T-helper 2 cell (primary cell): ENCODE measurements at places on chromosomes 3 and 15.

DNA sequence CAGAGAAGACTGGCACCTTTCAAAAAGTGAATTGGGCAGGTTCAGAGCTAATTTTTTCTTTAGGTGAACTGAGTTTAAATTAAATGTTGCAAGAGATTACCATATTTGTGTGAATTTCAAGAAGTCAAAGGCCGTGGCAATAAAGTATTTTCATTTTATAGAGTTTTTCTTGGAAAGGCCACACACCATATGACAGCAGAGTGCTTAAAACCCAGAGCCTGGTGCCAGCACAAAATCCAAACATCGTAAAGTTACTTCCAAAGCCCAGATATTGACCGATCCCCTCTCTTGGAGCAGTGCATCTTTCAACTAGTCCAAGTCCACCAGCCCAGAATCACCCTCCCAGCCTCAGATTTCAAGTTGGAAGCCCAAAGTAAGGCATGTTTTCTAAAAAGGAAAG is 164.5 kb downstream of the VGLL4 start:
- no peak for DNase-seq

DNA sequence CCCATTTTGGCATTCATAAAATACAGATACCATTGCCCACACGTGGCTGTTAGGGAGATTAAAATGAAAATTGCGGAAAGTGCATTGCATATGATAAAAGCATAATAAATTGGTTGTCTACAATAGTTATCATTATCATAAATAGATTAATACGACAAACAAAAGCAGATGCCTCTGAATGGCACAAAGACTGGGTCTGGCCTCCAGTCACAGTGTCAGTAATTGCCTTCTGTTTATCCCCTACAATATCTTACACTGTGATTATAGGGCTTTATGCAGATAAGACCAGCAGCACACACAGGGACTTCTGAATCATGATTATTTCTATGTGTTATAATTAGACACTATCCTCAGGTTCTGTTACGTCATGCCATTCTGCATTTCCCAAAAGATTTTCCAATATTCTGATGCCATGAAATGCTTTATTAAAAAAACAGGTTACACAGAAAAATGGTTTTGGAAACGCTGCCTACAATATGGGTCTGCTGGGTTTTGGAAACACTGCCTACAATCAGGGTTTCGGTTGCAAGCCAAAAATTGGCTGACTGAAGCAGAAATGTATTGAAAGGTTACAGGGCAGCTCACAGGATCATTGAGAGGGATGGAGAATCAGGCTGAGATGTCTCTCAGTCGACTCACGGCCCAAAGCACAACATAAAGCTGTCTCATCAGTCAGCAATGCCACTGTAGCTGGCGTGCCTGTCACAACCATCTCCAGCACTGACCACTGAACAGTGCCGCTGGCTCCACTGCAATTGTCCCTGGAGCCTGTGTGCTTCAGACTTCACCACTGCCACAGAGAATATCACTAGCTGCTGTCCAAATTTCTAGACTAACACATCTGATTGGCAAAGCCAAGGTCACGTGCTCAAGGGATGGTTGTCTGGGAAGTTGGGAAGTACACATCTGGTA is 248.1 kb downstream of the ERC2 start:
- DNase-seq = no peak

DNA sequence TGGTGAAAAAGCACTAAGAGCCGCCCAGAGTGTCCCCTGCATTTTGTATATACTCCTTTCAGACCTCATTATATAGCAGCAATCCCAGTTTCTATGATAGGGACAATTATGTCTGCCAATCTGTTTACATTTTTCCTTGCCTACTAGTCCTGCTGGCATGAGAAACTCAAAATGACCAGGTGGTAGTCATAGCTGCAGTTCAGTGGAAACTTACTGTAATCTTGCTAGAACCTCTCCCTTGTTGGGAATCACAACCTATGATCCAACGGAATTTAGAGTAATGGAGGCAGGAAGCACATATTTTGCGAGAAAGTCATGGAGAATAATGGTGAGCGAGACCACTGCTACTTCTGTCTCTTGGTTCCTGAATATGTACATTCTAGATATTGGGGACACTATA is 28.6 kb upstream of the MINAR1 start:
- DNase-seq = no peak

DNA sequence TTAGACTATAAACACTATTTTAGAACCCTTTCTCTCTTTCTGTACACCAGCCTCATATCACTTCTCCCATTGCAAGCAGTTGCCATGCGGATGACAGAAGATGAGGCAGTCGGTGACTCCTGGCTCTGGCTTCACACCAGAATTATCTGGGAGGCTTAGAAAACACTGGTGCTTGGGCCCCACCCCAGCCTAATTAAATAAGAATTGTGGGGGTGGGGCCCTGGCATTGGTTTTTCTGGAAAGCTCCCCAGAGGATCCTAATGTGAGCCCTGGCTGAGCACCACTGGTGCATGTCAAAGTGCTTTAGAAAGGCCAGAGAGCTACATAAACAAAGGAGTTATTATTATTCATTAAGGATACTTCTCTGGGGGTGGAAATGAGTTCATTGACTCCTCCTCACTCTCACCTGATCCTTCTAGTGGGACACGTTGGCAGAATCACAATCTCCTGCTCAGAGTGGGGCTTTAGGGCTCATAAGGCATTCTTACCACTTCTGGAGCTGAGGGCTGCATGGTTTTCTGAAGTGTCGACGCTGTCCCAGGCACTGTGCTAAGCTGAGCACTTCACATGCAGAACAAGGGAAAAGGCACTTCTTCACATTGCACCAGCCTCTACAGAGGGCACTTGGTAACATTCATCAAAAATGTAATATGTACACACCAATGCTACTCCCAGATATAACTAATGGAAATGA is 188.5 kb upstream of the TLE3 start:
- DNase-seq = no peak

DNA sequence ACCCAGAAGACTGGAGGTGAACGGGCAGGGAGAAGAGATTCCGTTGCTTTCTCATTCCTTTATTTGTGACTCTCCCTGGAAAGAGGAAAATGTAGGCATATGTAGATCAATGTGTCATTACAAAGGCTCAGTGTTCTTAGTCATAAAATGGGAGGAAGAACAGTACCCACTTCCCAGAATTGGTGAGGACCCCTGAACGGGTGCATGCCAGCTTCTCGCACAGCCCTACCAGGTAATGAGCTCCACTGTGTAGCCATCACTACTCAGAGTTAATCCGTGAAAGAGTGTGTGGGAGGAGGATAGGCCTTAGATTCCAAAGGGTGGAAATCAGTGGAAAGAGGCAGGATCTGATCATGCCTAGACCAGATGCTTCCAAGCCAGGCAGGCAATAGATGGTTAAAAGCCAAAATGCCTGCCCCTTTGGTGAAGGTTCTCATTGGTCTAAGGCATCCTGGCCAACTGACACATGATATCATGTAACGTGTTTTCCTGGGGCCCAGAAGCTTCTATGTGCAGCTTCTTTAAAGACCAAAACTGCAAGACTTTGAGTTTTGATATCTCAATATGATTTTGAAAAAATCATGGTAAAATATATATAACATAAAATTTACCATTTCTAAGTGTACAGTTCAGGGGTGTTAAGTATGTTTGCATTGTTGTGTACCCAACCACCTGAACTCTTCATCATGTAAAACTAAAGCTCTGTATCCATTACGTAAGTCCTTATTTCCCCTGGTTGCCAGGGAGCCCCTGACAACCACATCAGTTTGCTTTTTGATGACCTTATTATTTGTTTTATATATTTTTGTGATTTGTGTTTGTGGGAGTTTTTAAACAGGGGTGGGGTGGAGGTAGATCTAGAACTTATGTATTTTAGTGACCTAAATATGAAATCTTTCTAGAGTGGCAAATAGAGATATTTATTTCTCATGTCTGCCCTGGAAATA is 402.2 kb upstream of the CFAP20DC start:
- DNase-seq = peak; percentile 25

DNA sequence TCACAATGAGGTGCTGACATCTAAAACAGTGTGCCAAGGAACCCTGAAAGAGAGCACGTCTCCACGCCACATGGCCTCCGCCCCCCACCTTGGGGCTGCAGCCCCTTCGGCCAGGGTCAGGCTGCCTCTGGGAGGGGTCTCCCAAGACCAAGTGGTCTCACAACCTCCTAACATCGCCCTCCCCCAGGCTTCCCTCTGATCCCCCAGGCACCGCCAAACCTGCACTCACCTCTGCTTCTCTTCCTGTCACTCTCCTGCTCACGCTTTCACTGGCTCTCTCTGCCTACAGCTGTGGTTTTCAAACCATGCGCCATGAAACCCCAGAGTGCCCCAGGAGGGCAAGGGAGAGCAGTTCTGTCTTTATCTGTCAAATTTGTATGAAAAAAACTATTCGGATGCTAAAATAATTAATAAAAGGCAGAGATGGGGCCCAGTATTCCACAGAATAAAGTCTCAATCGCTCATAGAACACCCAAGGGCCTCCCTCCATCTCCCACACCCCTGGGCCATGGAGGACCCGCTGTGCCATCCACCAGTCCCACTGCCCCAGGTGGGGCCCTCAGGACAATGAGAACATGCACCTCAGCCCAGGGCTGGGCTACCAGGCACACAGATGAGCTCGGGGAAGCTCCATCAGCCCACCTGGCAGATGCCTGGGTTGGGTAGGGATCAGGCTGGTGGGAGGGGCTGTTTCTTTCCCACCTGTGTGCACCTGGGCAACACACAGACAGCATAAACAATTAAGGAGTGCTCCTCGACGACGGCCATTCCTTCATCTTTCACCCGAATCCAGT is 21.5 kb downstream of the CYFIP1 start:
- no peak for DNase-seq

DNA sequence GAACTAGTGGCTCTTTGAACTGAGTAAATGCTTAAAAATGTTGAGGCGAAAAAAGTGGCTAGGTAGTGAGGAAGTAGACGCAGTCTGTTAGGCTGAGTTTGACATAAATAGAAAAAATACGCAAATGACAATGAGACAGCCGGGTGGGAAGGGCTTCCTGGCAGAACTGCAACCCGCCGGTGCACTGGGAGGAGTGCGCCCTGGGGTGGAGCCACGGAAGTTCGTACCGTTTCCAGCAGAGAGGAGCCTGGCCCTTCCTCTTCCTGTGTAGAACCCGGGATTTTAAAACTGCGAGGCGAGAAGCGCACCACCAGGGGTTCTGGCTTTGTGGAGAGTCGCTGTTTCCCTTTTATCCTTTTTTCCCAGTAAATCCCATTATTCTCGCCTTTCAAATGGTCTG is 602.6 kb downstream of the PYDC2 start:
- DNase-seq = no peak

DNA sequence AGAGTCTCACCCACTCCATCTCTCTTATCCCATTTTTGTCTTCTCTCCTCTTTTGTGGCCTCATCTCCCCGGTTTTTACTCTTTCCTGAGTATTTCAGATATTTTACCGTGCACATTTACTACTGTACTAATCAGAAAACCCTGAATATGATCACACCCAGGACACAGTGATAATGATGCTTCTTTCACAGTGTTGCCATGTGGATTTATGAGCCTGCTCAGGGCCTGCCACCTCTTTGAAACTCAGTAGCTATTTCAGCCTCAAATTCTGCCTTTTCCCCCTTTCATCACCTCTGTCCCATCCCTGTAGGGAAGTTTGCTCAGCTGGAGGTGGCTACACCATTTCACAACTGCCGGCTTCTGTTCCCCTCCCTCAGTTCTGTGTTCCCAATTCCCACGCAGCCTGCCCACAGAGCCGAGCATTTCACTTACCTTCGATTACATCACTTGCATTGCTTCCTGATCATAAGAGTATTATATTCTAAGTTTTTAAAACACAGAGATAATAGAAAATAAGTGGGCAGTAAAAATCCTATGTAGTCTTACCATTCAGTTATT is 33.2 kb downstream of the ARNT2 start:
- DNase-seq = no peak

DNA sequence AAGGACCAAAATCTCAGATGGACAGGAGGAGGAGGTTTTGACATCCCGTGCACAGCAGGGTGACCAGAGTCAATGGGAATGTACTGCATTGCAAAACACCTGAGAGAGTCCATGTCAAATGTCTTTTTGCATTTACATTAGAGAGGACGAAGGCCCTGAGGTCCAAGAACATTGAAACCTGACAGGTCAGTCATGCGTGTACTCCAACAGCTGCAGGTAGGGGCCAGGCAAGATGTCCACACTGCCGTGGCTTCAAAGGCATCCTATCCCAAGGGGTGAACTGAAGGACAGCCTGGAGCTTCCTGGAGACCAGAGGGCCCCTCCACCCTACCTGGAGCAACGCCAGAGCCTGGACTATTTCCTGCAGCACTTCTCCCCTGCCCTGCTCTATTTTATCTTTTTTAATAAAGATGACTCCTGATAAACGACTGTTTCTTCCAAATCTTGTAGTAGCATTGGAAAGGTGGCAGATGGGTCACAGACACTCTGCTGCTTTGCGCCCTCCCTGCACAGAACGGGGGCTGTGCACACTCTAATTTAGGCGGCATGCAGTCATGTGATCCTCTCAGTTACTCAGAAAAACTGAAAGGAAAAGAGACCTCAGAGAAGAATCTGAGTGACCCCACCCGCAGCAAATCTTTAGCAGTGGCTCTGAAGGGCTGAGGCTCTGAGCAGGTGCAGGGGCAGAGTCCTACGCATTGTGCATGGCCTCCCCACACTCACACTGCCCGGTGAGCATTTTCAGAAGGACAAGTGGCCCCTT is 68.2 kb downstream of the HMCES start:
- no peak for DNase-seq

DNA sequence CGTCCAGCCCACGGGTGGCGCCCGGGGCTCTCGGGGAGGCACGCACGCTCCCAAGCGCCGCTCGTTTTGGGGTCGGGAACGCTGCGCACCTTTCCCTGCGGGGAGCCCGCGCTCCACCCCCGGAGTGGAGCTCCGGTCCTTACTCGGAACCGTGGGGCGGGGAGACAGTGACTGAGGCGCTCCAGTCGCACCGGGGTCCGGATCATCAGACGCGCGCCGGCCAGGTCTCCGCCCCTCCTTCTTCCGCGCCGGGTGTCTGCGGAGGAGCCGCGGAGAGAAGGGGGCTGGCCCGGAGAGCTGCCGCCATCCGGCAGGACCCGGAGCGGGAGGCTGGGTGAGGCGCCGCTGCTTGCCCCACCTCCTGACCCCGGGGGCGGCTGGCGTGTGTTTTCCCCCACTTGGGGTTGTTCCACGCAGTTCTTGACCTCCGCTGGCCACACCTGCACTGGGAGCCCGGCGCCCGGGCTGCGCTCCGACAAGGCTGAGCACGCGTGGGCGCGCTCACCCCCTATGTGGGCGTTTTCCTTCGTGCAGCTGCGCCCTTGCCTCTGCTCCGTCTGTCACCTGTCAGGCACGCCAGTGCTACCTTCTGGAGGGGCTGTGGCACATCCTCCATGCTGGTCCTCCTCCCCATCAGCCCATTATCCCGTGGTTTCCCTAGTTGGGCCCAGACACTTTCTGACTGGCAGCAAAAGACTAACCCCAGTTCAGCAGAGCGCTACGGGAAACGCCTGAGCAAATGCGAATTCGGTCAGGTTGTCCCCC is at the start of gene MCF2L2:
Gene MCF2L2 (minus strand): TSS at position 173 of the 765 bp plus-strand sequence. CDS start 642 bp downstream, outside the sequence.
- peak; percentile 70 for DNase-seq
